Natural killer cell treated with Interleukin-12 subunit alpha and Interleukin-12 subunit beta and Interleukin-15 and Interleukin-18, amount 100 ng/mL, for 72 hours (primary cell): ENCODE measurements at places on chromosomes 7 and 10. TPM values are rescaled to one million over a fixed set of nuclear protein-coding genes. Genes with fewer than 3 reads are reported as not detected.

The ARL3 gene
- 4.5 TPM for total RNA-seq

The OR2A1 gene
- not detected for total RNA-seq

The CDHR3 gene
- not detected for total RNA-seq

- DNase-seq: no peak
These were observed 6.9 kb upstream of the ELFN1 start for GRCh38 chr7:1663223-1663622.

DNA sequence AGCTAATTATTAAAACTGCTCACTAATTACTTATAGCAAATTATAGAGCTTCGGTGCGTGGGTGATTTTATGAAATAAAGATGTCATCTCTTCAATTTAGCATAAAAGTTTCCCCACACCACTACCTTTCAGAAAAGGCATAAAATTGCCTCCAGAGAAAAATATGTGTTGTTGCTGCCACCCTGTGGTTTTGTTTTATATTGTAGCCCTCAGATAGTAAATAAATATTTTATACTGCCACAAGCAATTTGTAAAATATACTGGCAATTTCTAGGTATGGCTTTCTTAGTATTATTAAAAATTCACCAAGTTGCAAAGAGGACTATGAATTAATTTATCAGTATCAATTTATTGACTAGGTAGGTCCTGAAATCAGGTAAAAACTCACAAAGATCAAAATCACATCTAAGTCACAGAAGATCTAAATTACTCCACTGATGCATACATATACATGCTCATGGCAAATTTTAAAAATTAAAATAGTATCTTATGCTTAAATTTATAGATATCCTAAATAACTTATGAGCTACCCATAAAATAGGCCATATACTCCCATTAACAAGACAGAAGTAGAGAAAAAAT is 26.5 kb downstream of the ASNS start:
- no peak for DNase-seq

GRCh38 chr7:2966466-2967078 is 77.1 kb downstream of the CARD11 start:
- DNase-seq: no peak

GRCh38 chr7:11332865-11333228 is 359.2 kb downstream of the PHF14 start:
- DNase-seq: no peak

- DNase-seq: no peak
These were observed 10.2 kb upstream of the CADPS2 start for GRCh38 chr7:122896509-122896908.

DNA sequence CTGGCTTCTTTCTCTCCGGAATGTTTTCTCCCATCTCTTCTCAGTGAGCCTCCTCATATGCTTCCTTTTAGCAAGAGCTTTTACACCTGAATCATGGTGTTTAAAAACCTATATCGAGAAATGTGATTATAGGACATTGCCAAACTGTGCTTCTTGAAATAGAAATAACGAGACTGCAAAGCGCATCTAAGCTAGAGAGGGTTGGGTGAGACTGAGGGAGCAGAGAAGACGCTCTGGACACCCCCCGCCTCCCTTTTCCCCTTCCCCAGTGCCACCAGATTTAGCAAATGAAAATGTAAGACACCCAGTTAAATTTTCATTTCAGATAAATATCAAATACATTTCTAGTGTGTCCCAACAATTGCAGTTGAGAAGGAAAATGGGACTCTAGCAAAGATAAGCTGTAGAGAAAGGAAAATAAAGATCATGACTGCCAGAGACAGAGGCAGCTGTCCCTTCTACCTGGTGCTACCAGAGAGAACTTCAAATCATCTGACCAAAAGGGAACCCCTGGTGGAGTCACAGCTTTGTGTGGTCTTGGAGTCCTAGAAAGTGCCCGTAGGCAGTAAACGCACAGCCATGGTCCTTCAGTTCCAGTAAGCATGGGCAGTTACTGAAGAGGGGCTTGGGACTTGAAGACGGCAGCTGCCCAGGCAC is 14.6 kb downstream of the GSDME start:
- DNase-seq: no peak

- DNase-seq: no peak
These were observed 74.3 kb downstream of the SEMA3E start for GRCh38 chr7:83574616-83575015.

DNA sequence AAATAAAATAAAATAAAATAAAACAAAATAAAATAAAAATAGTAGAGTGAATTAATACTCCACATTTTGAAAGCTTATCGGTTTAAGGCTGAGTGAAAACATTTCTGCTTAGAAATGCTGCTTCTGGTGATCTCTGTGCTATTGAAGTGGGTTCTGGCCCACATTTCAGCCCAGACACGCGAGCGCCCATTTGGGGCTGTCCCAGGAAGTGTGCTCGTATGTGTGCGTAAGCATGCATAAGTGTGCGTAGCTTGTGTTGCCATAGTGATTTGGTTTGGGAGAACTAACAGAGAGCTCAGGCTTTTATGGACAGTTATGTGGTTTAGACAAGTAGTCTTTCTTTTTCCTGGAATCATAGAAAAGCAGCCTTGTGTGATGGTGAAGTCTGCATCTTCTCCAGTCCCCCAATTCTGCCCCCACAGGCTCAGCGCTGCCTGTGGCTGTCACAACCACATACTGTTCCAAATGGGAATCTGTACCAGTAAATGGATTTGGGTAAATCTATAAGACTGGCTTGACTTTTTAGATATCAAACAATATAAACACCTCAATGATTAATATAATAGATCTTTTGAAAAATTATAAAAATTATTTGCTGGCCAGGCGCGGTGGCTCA is 29.8 kb upstream of the PURB start:
- peak; percentile 78 for DNase-seq

DNA sequence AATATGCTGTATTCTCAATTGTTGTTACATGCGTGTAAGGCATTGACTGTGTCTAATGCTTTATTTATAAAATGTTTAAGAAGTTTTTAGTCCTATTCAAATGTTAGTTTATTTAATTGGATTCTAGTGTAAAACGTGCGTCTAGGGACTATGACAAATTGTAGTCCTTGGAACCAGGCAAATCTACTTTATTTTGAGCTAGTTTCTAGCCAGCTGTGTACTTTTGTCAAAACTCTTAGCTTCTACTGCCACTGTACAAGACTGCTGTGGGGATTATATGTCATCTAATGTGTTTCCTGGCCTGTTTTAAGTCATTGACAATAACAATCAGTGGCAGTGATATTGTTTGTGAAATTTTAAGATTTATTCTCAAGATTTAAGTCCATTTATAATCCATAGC is 220.5 kb upstream of the SEMA3D start:
- DNase-seq: no peak

GRCh38 chr10:2990764-2991163 is 76.6 kb upstream of the PFKP start:
- no peak for DNase-seq

DNA sequence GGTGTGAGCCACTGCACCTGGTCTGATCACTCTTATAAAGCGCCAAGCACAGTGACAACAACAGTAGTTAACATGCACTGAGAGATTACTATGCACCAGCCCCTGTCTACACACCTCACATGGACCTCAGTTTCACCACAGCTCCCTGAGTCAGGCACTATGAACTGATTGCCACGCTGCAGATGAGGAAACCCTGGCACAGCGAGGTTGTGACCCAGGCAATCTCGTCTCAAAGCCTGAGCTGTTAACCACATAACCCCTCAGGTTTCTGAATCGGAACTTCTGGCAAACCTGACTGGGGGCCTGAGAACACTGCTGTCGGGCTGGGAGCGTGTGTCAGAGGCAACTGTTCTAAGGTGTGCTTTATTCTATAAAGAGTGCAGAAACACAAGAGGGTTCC is 150.8 kb downstream of the RNF216 start:
- DNase-seq: peak; percentile 79

GRCh38 chr7:25624833-25625232 is 396.5 kb upstream of the NPVF start:
- no peak for DNase-seq
